ENCODE measurements at places on chromosomes 4 and X.
A peak's percentile ranks its signal among the peaks of the same experiment; 100 is the strongest.

- no peak for DNase-seq
Observed at GRCh38 chr4:152224223-152224622, 311.7 kb downstream of the FBXW7 start.

- no peak for DNase-seq
Observed at GRCh38 chrX:140431521-140431920, 73.3 kb downstream of the SOX3 start.

DNA sequence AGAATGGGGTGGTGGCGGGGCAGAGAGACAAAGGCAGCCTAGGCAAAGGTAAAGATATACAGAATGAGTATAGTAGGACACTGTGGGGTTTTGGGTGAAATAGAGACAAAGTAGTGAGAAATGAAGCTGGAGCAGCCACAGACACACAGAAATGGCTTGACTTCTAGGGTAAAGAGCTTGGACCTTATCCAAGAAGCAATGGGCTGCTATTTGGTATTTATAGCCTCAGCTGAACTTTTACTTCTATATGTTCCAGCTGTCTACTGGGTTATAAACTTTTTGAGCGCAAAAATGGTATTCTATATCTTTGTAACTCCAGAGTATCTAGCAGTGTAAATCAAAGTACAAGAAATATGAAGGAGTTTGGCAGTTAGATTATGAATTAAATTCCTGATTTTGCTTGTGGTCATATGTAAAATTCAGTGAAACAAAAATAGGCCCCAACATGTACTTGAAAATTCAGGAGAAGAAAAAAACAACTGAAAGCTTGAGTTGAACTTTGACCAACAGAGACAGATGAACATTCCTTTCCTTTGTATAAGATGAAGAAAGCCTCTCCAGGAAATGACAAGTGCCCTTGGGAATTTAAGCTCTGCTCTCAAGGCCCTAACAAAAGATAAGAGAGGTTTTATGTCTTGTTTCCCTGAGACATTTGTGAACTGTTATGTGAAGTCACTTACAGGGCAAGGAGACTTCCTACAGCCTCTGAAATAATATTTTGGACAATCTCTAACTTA lies 354.1 kb downstream of the CHIC1 start:
- DNase-seq = no peak

DNA sequence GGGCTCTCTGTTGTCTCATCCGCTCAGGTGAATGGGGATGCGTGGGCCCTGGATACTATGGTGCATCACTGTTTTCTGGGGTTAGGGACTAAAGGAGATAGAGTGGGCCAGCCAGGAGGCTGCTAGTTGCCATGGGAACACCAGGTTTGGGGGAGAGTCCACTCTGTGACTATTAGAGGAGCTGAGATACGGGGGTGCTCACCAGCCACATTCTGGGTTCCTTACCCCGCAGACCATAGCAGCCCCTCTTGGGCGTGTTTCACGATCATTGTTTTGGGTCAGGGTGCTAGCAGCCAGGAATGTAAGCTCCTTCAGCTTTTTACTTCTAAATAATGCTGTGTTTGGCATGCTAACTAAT lies 4.6 kb downstream of the EFNB1 start:
- DNase-seq = no peak

DNA sequence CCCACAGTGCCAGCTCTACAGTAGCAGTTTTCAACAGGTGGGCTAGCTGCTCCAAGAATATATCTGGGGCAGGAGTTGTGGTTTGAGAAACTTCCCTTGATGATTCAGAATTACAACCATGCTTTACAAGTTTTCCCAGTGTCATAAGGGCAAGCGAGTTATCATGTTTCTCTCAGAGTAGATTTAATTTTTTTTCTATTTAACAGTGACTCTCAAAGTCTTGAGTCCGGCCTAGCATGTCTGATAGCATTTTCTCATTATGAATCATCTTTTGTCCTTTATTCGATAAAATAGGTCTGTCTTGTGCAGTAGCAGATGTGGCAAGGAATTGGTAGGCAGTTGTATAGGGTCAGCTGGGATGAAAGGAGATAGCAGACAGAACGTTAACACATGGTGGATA lies 62.2 kb upstream of the SPANXD start:
- no peak for DNase-seq

GRCh38 chr4:138202686-138203085 lies 39.5 kb downstream of the SLC7A11 start:
- no peak for DNase-seq

DNA sequence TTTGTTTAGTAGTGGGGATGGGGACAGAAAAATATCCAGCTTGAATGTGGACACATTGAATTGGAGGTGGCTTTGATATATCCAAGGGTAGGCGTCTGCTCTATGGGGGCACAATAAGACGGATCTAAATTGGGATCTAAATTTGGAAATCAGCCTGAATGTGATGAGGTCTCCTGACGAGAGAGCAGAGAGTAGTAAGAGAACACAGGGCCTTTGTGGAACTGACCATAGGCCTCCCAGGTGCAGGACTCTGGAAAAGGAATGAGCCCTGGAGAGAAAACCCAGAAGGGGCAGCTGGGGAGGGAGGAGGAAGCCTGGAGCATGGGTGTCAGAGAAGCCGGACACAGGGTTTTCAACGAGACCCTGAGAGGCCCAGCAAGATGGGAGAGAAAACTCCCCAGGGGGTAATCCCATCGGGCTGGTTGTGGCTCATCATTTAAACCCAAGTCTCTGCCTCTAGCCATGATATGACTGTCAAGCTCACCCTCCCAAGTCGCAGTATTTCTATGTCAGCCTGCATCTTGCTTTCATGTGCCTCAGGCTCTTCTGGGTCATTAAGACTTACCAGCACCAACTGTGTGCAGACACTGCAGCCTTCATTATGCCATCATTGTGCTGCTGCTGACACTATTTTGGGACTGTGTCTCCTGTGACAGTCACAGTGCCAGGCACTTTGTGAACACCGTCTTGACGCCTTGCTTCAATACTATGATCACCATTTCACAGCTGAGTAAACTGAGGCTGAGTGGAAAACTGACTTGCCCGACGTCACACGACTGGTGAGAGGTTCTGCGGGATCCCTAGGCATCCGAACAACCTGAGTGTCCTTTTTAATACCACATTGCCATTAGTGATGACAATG lies 57.1 kb downstream of the ANAPC4 start:
- no peak for DNase-seq

DNA sequence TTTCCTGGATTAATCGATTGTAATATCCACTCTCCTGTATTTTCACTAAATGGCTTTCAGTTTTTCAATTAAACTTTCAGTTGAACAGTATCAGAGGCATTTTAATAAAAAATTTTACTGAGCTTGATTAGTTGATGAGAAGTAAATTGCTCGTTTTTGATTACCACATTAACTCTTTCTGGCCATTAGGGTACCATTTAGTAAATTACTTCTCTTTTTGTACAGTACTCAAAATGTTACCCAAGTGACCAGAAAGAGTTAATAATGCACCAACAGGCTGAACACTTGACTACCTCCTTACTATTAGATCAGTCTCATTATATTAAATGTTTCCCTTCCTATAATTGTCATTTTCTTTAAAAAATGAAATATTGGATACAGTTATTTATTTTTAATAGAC lies 289.2 kb downstream of the TENM3 start:
- no peak for DNase-seq

- DNase-seq = no peak
Observed at GRCh38 chr4:8182294-8182693, 16.8 kb upstream of the SH3TC1 start.

- DNase-seq = no peak
Observed at GRCh38 chr4:115660465-115660864, 547.0 kb upstream of the NDST4 start.

DNA sequence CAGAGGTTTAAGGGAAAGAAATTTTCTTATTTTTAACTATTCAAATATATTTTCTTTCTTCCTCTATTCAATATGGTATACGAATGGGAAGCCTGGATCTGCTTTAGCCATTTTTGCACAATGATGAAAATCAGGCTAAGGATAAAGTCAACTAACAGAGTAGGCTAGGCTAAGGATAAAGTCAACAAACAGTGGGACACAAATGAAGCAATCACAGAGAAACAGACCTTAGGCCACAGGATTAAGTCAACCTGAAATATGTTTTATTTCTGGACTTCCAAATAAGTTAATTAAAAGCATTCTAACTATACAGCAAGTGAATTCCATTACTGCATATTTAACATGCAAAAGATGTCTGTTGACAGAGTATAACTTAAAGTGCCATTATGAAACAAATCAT lies 17.0 kb downstream of the DYNLT3 start:
- no peak for DNase-seq

- no peak for DNase-seq
Observed at GRCh38 chr4:174912919-174913543, 5.1 kb upstream of the ADAM29 start.

- no peak for DNase-seq
Observed at GRCh38 chrX:55220119-55220794, at the start of gene PAGE5. Gene PAGE5 (plus strand): TSS chrX:55220346. CDS start chrX:55221383, 1,037 bp downstream.

- DNase-seq = no peak
Observed at GRCh38 chrX:15576019-15576418, 24.7 kb downstream of the ACE2 start.

GRCh38 chr4:120059036-120059435 lies 7.6 kb downstream of the MAD2L1 start:
- DNase-seq = no peak

- DNase-seq = no peak
Observed at GRCh38 chrX:110308220-110308619, 9.7 kb downstream of the AMMECR1 start.

DNA sequence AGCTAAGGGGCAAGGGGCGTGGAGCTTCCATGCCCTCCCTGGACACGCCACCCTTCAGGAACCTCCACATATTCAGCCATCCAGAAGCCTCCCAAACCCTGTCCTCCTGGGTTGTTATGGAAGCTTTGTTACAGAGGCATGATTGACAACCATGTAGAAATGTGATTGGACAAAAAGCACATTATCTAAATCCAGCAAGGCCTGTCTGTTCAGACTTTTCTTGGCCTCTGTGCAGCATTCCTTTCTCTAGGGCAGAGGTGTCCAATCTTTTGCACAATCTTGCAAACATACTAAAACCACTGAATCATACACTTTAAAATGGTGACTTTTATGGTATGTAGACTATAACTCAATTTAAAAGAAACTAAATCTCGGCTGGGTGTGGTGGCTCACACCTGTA lies 12.7 kb downstream of the STEEP1 start:
- no peak for DNase-seq

GRCh38 chr4:138398322-138398721 lies 156.2 kb upstream of the SLC7A11 start:
- peak; percentile 22 for DNase-seq

DNA sequence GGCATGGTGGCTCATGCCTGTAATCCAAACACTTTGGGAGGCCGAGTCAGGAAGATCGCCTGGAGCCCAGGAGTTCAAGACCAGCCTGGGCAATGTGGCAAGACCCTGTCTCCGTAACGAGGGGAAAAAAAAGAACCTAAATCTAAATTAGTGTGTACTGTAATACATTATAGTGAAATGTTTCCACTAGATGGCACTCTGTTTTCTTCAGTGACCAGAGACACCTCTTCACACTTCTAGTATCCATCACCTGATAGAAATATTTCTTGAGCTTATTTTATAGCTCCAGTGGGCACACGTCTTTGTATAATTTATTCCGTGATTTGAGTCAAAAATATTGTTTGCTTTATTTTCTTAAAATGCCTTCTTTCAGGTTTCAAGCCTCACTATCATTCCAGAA lies 600.9 kb upstream of the DIPK2B start:
- no peak for DNase-seq

DNA sequence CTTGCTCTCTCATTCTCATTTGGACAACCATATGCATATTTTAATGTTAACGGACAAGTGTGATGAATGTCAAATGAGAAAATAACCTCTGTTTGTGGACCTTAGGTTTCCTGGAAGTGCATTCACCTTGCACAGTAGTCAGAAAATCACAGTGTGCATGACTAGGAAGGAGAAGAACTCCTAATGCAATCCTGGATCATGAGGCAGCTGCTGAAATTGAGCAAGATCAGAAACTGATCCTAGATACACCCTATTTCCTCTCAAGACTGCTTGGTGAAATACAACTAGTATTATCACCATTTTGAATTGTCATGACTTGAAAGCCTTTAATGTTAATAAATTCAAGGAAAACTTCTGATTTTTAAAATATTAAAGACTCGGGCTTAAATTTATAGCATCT lies 1148.9 kb downstream of the STIM2 start:
- DNase-seq = no peak

- DNase-seq = no peak
Observed at GRCh38 chr4:62871078-62871477, 1538.2 kb downstream of the TECRL start.

DNA sequence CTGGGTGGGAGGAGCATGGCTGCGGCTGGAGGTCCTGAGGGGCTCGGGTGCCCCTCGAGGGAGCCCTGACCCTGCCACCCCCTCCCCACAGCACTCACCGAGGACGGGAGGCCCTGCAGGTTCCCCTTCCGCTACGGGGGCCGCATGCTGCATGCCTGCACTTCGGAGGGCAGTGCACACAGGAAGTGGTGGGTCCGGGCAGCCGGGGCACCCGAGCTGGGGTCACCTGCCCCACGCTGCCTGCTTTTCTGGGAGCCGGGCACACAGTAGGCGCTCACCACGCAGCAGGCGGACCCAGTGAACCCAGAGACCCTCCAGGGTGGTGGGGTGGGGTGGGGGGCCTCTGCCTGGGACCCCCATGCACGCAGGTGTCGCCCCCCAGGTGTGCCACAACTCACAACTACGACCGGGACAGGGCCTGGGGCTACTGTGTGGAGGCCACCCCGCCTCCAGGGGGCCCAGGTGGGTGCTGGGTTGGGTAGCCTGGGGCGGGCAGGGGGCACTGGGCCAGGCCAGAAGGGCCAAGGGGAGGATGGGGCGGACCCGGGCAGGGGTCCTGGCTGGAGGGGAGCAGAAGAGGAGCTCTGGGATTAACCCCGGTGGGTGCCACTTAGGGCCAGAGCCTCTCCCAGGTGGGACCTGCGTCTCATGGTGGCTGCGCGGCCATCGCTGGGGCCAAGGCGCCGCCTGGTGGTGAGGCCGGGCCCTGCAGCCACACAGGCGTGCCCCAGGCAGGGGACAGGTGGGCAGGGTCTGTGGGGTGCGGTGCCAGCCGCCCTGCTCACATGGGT lies 1.4 kb downstream of the HGFAC start:
- DNase-seq = no peak

DNA sequence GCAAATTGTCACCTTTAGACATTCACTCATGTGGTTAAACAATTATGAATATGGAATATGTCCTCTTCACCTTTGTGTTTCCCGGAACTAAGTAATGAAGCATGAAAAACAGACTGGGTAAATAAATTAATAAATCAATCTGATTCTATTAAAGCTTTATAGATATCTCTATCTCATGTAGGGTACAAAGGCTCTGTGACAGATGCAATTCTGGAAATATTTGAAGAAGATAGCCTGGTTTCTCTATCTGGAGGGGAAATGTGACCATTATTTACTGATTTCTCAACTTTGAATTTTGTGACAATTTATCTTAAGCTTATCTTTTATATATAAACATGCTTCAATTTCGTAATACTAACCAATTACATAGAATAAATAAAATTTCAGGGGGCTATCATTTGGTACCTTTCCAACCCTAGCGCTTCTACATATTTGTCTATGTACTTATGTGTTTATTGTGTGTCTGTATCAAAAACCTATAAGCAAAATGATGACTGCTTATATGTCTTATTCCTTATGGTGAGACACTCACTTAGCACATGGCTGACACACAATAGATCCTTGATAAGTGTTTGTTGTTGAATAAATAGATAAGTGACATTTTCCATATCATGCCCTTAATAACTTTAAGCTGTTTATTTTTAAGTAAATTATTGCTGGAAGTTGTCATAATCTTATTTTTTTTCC lies 9.9 kb downstream of the CTSO start:
- no peak for DNase-seq

All from NCI-H2107 (cell line).